ENCODE measurements at places on chromosomes 2 and 18.

DNA sequence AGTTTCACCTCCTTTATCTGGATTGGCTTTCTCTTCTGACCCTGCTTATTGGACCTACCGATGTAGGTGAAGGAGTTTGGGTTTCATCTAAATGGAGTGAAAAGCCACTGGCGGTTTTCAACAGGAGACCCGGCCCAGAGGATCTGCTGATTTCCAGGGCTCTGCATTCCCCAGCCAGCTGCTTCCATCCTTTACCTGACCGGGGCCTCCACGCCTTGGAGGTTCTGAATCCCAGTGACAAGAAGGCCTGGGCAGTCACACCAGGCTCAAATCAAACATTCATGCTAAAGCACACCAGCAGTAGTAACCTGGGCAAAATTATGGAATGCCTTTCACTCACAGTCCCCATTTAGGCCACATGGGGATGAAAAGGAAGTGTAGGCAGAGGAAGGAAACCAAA lies 30.0 kb upstream of the RTTN start:
- no peak for DNase-seq

GRCh38 chr2:61995065-61995464 lies 89.6 kb downstream of the COMMD1 start:
- no peak for DNase-seq

- DNase-seq: no peak
Observed at GRCh38 chr18:12943215-12943614, 4.6 kb upstream of the SEH1L start.

- DNase-seq: peak; percentile 93
Observed at GRCh38 chr2:163345795-163346573, 389.8 kb downstream of the FIGN start.

- DNase-seq: no peak
Observed at GRCh38 chr2:151374436-151374835, 17.0 kb downstream of the TNFAIP6 start.
